Stimulated activated CD4-positive, alpha-beta T cell treated with anti-CD3 and anti-CD28 coated beads, TNF-alpha, amount 100 ng/mL, for 48 hours (primary cell): ENCODE measurements at places on chromosomes 16 and 17.

DNA sequence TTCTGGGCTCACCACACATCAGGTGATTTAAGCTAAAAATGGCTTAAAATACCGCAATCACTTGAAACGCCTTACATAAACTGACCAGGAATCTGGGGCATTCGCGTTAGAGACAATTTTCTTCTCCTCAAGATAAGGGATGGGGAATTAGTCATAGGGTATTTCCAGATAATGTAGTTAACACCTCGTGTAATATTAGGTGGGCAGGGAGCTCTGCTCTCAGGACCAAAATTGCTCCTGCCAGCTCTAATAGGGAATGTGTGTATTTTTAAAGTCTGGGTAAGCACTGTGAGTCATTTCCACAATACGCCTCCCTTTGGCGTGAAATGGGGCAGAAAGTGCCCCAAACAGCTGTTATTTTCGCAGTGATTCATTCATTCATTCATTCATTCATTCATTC is 408.6 kb downstream of the MAF start:
- no peak for DNase-seq

DNA sequence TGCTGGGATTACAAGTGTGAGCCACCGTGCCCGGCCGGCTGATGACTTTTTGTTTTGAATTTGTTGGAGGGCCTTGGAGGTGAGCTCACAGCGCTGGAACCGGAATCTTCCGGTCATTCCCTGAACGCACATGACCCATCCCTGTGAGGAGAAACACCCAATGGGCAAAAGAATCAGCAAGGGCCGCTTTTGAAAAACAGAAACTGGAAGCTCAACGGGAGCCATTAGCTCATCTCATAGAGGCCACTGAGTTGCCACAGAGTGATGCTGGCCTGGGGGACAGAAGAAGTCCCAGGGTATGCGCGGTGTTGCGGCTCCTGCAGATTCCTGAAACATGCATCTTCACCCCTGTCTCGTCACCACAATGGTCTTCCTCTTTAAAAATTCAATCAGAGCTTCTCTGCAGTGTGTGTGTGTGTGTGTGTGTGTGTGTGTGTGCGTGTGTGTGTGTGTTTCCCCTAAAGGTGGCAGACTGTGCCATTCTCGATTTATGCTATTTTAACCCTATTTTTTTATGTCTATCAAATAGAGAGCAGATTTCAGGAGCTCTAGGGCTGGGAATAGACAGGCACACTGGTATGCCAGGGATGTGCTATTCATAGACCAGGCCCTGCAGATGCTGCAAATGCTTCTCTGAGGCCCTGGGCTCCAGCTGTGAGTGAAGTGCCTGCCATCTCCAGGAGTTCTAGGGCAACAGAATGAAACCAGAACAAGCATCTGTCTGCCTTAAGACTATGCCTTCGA is 68.3 kb downstream of the MARCHF10 start:
- no peak for DNase-seq

DNA sequence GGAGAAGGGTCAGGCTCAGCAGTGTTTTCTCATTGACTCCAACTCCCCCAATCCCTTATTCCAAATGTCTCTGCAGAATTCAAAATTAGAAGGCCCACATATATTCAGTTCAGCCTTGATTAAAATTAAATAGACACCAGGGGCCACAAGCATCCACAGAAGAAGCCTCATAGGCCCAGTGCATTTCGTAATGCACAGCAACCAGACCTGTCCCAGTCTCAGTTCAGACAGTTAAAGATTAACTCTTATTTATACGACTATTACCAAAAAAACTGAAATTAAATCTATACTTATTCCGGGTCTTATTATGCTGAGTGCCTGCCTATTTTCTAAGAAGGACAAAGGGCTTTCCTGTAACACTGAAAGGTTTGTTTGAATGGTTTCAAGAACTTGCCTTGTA is 41.8 kb upstream of the GSG1L start:
- DNase-seq, result no peak

- no peak for DNase-seq
Observed at GRCh38 chr17:70070305-70071027, 4.6 kb upstream of the KCNJ16 start.

DNA sequence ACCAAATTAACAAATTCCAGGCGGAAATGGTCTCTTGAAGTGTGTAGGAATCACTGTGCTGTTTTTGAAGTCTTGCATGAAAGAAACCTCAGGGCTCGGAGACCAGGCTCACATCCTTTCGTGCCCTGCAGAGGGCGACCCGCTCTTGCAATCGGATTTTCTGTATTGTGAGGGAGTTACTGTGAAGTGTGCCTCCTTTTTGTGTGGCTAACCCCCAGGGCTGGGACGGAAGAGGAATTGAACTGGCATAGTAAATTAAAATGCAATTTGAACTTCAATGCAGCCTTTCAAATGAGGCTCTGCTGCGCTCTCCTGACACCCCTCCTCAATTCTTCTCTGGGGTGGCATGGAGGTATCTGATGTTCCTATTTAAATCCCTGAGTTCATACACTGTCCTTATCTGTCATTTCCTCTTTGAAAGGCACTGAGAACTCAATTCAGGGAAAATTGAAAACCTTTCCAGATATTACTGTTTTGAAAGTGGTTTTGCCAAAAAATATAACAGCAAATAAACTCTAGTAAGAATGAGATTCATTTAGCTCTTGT is 51.5 kb upstream of the MGAT5B start:
- DNase-seq, result peak; percentile 25

GRCh38 chr16:58333985-58334384 is 39.2 kb upstream of the PRSS54 start:
- no peak for DNase-seq

- no peak for DNase-seq
Observed at GRCh38 chr16:87117936-87118335, 199.3 kb downstream of the C16orf95 start.

GRCh38 chr17:7262935-7263800 is 890 bp upstream of the CLDN7 start:
- DNase-seq, result no peak

GRCh38 chr16:84947022-84947421 is 64.3 kb downstream of the ZDHHC7 start:
- no peak for DNase-seq

DNA sequence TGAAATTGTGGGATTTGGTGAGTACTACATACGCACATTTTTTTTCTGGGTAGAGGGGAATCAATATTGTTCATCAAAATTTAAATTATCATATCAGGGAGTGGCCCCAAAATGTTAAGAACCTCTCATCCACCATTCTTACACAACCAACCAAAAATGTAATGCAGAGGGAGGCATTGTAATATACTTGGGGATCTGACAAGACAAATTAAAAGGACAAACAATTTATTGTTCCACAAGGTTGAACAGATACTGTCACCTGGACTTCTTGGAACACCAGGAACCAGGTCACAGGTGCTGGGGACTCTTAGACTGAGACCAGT is 14.7 kb upstream of the HOXB9 start:
- DNase-seq, result no peak

- no peak for DNase-seq
Observed at GRCh38 chr17:31062346-31062745, 32.4 kb upstream of the NF1 start.

DNA sequence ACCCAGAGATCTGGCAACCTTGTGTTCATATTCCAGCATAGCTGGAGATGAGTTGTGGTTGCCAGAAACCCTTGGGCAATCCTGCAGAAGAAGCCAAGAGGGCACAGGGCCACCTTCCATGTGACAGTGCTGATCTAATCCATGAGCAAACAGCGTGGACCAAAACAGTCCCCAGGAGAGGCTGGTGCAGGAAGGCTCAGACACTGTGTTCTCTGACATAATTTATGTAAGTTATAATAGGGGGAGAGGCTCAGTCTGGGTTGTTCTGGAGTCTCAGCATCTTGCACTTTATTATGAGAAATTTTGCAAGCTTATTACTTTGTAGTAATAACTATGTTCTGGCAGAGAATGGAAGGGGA is 273.9 kb downstream of the HAPSTR1 start:
- DNase-seq, result no peak

GRCh38 chr17:79955167-79955549 is 80.5 kb downstream of the TBC1D16 start:
- DNase-seq, result no peak

- DNase-seq, result no peak
Observed at GRCh38 chr16:56763291-56763916, 33.5 kb downstream of the NUP93 start.

GRCh38 chr16:28010671-28011070 is 52.8 kb downstream of the GSG1L start:
- DNase-seq, result no peak

DNA sequence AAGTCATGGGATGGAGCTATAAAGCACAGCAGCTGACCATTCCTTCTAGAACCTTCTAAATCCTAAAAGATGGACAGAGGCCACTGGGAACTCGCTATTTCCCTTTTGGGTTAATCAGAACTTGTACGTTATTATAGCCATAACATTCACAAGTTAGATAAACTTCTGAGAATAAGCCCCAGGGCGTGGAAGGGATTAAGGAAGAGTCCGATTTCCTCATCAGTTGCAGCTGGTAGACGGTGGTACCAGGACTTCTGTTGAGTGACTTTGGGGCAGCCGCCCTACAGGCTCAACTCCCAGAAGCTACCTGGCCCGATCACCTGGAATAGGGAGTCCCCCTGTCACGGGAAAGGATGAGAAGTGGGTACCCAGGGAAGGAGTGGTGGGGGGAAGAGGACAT is 370.1 kb upstream of the ZFHX3 start:
- DNase-seq, result no peak

- DNase-seq, result no peak
Observed at GRCh38 chr17:50943575-50943933, 77.4 kb upstream of the TOB1 start.

GRCh38 chr16:48279199-48279598 is 31.9 kb upstream of the ABCC11 start:
- no peak for DNase-seq

- no peak for DNase-seq
Observed at GRCh38 chr17:46088595-46088994, 89.5 kb downstream of the STH start.

DNA sequence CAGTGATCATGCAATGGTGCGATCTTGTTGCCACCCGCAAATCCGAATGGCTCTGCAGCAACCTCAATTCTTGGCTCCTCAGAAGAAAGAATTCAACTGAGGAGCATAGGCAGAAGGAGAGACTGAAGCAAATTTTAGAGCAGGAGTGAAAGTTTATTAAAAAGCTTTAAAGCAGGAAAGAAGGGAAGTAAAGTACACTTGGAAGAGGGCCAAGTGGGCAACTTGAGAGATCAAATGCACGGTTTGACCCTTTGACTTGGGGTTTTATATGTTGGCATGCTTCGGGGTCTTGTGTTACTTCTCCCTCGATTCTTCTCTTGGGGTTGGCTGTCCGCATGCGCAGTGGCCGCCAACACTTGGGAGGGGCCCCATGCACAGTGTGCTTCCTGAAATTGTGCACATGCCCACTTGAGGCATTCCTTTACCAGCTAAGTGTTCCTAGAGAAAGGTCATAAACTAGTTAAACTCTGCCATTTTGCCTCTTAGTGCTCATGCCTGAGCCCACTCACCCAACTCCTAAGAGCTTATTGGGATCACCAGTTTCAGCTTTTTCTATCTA is 36.7 kb downstream of the ZNRF1 start:
- DNase-seq, result no peak

- no peak for DNase-seq
Observed at GRCh38 chr17:679491-679890, 35.1 kb downstream of the VPS53 start.

GRCh38 chr17:77127735-77128361 is 12.9 kb upstream of the SEC14L1 start:
- peak; percentile 55 for DNase-seq

DNA sequence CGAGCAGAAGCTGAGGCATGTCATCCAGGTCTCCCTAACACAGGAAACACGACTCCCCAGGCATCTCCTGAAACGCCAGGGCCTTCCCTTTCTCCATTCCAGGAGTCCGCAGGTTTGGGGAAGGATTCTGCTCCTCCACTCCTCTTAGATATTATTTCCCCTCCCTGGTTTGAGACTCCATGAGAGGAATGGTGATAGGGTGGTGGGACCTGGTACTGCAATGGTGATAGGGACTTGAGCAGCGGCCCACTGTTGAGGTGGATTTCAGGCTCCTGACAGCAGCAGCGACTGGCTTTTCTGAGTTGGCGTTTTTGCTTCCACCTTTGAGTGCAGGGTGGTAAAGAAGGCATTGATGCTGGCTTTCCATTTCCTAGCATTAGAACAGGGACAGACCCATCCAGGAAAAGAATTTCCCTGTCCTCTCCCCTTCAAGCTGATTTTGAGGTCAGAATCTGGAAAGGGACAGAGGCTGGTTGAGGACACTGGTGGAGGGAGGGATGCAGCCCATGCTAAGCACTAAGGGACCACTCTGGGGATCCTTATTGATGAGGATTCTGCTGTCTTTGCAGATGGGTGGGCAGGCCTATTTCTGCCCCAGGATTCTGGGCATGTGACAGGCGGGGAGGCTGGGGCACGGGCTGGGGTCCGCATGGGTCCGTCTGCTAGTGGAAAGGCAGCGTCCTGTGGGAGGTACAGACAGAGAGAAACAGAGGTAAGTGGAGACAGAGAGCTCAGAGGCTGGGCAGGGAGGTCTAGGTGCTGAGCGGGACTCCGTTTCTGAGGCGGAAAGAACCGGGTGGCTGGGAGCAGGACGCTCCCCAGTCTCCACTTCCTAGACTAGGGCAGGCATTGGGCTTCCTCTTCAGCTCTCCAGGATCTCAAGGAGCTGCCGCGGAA is 1.3 kb upstream of the TBX4 start:
- no peak for DNase-seq

GRCh38 chr17:42408061-42408460 is 15.0 kb downstream of the CAVIN1 start:
- no peak for DNase-seq

DNA sequence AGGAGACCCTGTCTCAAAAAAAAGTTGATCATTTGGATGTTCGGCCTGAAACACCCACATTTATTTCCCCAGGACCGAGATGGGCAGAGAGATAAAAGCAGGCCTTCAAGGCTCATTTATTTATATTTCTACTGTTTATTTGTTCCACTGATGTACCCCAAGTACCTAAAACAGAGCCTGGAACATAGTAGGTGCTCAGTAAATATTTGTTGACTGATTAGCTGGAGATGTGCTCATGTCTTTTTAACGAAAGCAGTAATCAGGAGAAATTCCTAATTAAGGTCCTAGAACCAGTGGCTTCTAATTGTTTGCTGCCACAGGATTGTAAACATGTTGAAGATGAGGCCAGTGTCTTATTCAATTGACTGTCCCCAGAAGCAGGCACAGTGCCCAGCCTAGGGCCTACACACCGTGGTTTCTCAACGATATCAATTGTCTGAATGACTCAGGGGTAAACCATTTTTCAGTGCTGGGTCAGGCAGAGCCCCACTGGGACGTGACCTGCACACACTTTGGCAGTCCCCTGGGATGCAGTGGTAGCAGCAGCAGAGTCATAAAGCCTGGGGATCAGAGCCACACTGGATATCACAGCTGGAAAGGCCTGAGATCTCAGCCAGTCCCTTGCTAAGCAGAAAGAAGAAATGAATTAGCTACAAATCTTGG is 34.8 kb downstream of the SOST start:
- no peak for DNase-seq

- DNase-seq, result no peak
Observed at GRCh38 chr17:59534583-59534982, 30.8 kb upstream of the DHX40 start.

DNA sequence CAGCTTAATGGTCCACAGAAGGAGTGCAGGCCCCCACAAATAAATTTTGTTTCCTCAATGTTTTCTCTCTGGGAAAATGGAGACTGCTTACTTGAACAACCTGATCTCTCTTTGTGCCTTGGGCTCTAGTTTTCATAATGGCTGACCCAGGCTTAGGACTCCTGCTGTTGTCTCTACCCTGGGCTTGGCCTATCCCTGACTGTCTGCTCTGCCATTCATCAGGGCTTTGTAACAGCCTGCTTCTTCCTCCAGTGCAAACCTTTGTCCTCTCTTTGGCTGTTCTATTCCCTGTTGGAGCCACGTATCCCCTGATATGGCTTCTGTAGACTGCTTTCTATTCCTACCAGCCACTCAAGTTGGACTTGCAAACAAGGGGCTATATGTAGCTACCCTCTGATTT is 139.8 kb downstream of the SHISA9 start:
- DNase-seq, result no peak
